ENCODE measurements at places on chromosomes 6 and 20.
A peak's percentile ranks its signal among the peaks of the same experiment; 100 is the strongest.

DNA sequence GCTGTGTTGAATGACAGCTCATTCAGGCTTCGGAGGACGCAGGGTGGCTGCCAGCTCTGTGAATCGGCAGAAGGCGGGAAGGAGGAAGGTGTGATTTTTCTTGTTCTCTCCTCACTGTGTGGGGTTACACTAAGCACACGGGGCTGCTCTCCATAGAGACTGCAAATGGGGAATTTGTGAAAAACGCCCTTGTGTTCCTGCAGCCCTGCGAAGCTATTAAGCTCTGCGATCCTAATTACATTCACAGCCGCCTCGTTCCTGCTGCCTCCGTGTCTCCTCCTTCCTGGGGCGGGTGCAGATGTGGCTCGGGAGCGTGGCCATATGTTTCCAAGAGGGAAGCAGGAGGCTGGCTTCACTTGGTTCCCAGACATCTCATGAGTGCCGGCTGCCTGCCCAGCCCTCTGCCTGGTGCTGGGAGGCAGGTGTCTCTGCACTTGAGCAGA is 124.0 kb downstream of the TOX2 start:
- no peak for DNase-seq

DNA sequence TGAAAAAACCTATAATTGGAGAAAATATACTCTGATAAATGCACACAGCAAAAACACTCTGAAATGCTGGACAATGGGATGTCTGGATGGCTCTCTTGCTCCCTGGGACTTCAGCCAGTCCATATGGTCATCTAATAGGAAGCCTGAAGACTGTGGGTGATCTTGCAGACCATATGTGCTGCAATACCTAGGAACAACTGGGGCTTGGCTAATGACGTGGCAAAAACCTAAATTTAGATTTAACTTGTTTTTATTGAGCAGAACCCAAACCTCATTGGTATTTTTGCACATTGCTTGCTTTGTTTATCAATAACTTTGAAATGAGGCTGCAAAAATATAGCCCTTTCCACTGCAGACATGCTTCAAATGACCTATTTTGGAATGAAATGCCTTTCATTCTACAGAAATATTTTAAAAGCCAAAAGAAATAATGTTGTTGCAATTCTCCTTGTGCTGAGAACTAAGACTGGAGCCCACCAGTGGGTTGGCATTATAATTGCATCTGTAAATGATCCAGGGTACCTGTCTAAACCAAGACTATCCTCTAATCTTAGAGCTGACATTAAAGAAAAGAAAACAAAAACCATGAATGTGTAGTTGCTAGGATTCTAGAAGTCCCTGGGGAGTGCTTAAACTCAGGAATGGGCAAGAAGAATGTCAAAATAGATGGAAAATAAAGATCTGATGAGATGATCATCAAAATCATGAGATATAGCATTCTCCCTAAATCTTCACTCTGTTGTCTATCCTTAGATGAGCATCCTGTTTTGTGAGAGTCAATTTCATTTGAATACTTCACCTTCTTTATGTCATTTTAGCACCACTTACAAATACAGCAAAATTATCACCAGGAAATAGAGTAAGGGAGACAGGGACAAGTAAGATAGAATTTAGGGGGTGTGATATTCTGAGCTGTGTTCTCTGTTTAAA is 152.1 kb upstream of the RIMS1 start:
- DNase-seq: no peak

DNA sequence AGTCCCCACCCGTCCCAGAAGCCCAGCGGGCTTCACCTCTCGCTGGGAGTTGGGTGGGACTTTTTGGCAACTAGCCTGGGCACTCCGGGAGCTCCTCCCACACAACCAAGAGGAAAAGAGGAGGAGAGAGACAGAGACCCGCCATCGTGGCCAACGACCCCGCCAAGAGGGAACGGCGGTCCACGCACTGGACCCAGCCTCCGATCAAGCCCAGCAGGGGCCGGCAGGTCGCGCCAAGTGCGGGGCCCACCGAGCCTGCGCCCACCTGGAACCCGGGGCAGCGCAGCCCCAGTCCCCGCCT is 3.0 kb upstream of the TMEM14C start:
- DNase-seq: no peak

GRCh38 chr20:53304146-53304545 is 289.5 kb downstream of the ZNF217 start:
- no peak for DNase-seq

DNA sequence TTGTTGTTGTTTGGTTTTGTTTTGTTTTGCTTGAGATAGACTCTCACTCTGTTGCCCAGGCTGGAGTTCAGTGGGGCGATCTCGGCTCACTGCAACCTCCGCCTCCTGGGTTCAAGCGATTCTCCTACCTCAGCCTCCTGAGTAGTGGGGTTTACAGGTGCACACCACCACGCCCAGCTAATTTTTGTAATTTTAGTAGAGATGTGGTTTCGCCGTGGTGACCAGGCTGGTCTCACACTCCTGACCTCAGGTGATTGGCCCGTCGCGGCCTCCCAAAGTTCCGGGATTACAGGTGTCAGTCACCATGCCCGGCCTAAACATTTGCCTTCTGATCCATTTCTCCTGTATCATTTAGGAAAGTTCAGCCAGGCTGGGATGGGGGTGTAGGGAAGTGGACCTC is 17.7 kb downstream of the DUSP22 start:
- no peak for DNase-seq

DNA sequence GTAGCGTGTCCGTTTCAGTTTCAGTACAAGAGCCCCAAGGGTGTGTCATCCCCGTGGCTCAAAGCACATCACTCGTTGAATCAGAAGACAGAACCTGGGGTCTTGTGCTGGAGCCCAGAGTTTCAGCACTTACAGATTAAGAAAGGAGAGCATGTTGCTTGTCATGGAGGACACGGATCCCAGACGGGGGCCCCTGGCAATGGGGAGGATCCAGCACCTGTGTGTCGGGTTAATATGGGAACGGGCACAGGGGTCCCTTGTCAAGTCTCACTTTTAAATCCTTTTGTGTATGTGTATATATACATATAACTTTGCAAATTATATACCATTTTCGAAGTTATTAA is 23.4 kb downstream of the THBS2 start:
- no peak for DNase-seq

- DNase-seq: no peak
These were observed 19.8 kb upstream of the SIM1 start for GRCh38 chr6:100484474-100484873.

- DNase-seq: peak; percentile 4
These were observed 696.7 kb downstream of the C6orf118 start for GRCh38 chr6:164612751-164613150.

DNA sequence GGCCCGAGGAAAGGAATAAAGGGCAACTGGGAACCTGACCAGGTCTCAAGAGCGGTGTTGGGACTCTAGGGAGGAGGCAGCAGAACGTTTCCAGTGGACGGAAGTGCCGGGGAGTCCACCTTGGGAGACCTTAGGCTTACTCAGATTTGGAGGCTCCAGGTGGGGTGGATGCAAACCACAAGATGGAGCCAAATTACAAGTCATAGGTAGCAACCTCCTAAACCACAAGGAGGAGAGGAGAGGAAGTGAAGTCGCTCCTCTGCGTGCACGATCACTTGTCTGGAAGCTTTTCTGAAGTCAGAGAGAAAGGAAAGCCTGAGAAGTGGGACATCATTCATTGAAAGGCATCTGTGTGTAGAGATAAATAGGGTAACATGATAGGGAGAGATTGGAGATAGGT is 9.3 kb downstream of the HLA-DOA start:
- peak; percentile 75 for DNase-seq

GRCh38 chr6:52393780-52394179 is 26.4 kb upstream of the EFHC1 start:
- no peak for DNase-seq

GRCh38 chr6:141580131-141580530 is 552.6 kb upstream of the GJE1 start:
- no peak for DNase-seq

- DNase-seq: peak; percentile 85
These were observed 18.3 kb downstream of the SLC16A10 start for GRCh38 chr6:111105578-111105977.

- no peak for DNase-seq
These were observed 29.3 kb upstream of the ARMH2 start for GRCh38 chr6:24827970-24828369.

DNA sequence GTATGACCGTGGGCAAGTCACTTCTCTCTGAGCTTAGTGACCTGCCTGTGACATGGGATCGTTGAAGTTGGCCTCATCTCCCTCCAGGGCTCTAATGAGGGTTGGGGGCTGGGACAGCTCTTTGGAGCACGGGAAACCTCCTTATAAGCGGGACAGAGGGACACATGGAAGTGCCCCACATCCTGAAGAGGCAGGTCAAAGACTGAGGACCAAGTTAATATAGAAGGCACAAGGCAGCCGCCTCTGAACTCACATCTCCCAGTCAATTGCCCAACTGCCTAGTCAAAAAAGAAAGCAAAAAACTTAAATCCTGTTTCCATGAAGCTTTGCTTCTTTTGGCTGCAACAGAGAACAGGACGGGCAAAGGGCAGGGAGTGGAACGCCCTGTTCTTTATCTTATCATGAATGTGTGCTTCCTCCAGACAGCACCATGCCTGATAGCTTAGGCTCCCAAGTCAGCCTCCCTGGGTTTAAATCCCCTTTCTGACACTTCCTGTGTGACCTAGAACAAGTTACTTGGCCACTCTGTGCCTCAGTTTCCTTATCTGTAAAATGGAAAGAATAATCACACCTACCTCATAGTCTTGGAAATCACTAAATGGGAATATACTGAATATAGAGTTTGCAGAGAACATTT is 27.1 kb downstream of the LBP start:
- DNase-seq: no peak

DNA sequence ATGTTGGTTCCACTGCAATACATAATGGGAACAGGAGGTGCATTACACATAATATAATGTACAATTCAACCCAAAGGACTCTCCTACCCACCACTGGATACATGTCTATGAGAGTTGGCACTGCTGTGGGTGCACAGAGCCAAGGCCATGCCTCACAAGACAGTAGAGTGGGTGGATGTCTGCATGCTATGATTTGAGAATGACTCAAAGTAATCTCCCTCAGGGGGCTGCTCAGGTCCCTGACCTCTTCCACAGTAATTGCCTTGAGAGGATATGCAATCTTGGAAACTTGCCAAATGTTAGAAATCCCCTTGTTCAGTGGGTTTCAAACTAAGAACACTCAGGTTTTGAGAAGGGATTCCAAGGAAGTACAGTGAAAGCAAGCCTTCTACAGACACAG is 79.0 kb downstream of the ANKEF1 start:
- DNase-seq: no peak

DNA sequence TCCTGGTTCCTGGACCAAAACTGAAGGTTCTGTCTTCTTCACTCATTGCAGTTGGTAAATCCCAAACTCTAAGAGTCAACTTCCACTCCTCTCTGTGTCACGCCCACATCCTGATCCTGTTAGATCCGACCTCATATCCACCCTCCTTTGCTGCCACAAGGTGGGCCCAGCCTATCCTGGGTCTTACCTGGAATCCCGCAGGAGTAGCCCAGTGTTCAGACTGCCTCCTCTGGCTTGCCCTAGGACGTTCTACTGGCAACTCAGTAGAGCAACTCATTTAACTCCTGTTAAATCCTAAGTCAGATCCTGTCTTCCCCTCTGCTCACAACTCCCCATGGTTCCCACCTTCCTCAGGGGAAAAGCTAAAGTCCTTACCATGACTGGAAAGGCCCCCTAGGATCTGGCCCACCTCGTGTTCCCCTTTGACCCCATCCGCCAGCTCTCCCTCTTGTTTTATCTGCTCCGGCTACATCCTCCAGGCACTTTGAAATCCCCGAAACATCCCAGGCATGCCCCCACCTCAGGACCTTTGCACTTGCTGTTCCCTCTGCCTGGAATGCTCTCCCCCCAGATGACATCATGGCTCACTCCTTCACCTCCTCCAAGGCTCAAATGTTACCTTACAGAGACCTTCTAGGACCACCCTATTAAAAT is 43.9 kb downstream of the TFEB start:
- no peak for DNase-seq

DNA sequence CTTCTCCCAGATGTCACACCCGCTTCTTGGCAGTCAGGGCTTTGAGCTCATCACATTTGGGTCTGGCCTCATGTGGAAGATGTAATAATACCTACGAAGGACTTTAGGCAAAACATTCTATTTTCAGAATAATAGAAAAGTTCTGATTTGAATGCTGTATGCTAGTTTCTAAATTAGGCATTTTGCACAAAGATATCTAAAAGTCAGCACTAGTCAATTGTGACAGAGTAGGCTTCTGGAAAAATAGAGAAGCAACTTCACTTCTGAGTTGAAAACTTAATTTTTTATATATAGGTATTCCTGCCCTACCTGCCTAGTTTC is 38.3 kb upstream of the CD2AP start:
- no peak for DNase-seq

Data from RPMI8226 (cell line).